ENCODE measurements at places on chromosomes 12 and 14.
A peak's percentile ranks its signal among the peaks of the same experiment; 100 is the strongest.

GRCh38 chr12:100995201-100995600 lies 200.6 kb downstream of the ANO4 start:
- DNase-seq, result no peak
- no peaks in the 10 kb centered on the region for H3K27me3 ChIP-seq
- H3K4me3 ChIP-seq, result no peak overlapping the region
- no peaks in the 10 kb centered on the region for H3K4me1 ChIP-seq

GRCh38 chr12:26058308-26058707 lies 66.5 kb downstream of the BHLHE41 start:
- no peaks in the 10 kb centered on the region for H3K36me3 ChIP-seq
- peaks cover 11% of the 10 kb centered on the region for H3K4me1 ChIP-seq
- H3K27me3 ChIP-seq, result no peaks in the 10 kb centered on the region

DNA sequence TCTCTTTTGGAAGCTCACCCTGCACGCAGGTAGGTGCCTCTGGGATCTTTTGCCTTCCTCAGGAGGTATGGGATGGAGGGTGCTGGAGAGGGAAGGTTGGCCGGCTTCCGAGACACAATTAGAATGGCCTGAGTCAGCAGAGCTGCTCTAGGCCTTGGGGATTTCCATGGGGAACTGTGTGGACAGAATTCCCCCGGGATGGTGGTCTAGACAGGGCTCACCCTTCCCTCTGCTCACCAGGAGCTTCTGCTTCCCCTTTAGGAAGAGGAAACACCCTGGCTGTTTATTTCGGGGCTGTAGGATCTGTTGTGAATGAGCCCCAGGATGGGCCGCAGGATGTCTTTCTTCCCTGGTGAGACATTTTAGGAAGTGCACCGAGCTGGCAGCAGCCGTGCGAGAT lies 43.7 kb upstream of the TMED10 start:
- no peaks in the 10 kb centered on the region for H3K36me3 ChIP-seq
- DNase-seq, result no peak
- no peak overlapping the region for H3K27ac ChIP-seq
- no peaks in the 10 kb centered on the region for H3K4me1 ChIP-seq

DNA sequence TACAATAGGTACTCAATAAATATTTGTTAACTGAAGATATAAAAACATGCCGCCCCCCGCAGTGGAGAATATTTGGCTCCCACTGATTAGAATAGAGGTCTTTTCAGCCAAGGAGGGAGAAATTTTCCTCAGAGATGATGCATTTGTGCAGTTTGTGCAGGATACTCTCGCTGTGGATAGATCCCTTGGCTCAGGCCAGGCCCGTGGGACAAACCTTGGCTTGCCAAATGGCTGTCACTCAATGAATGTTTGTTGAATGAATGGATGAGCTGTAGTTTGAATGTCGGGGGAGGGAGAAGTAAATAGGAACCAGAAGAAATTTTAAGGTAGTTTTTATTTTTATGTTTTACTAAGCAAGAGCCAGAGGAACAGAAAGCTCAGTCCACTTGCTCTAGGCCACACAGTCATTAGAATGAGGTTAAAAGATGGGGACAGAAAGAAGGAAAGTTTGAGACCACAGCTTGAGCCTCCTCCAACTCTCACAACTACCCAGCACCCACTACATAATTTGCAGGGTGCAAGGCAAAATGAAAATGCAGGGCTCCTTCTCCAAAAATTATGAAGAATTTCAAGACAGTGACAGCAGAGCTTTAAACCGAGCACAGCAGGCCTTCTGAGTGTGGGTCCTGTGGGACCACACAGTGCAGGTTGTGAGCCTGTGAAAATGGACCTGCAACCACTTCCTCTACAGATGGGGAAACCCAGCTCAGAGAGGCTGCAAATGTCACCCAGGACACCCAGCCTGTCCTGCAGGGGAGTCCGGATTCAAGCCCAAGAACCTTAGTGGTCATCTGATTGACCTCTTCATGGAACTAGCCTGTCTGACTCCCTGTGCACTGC lies 51.4 kb downstream of the WSCD2 start:
- H3K27ac ChIP-seq, result no peak overlapping the region
- DNase-seq, result no peak
- no peaks in the 10 kb centered on the region for H3K36me3 ChIP-seq

- no peaks in the 10 kb centered on the region for H3K4me1 ChIP-seq
- H3K4me3 ChIP-seq, result no peak overlapping the region
- no peaks in the 10 kb centered on the region for H3K36me3 ChIP-seq
- DNase-seq, result no peak
- H3K27ac ChIP-seq, result no peak overlapping the region
Measured at GRCh38 chr14:99174770-99175319, 97.2 kb downstream of the BCL11B start.

GRCh38 chr14:59215322-59215721 lies 26.9 kb downstream of the DAAM1 start:
- H3K27ac ChIP-seq, result peak overlapping the region; percentile 57
- no peak overlapping the region for H3K4me3 ChIP-seq
- no peaks in the 10 kb centered on the region for H3K27me3 ChIP-seq
- peaks cover 26% of the 10 kb centered on the region for H3K4me1 ChIP-seq

- no peaks in the 10 kb centered on the region for H3K27me3 ChIP-seq
- no peak overlapping the region for H3K27ac ChIP-seq
- H3K36me3 ChIP-seq, result no peaks in the 10 kb centered on the region
- no peak for DNase-seq
Measured at GRCh38 chr12:5518584-5519365, 86.9 kb downstream of the NTF3 start.

- H3K36me3 ChIP-seq, result peaks cover 56% of the 10 kb centered on the region
- H3K27me3 ChIP-seq, result no peaks in the 10 kb centered on the region
- no peak overlapping the region for H3K4me3 ChIP-seq
- no peak overlapping the region for H3K27ac ChIP-seq
- DNase-seq, result no peak
Measured at GRCh38 chr12:113180333-113180732, 4.9 kb downstream of the DDX54 start.

- no peak for DNase-seq
- peaks cover 8% of the 10 kb centered on the region for H3K4me1 ChIP-seq
- H3K36me3 ChIP-seq, result no peaks in the 10 kb centered on the region
- no peaks in the 10 kb centered on the region for H3K27me3 ChIP-seq
- H3K27ac ChIP-seq, result no peak overlapping the region
Measured at GRCh38 chr12:132154941-132155770, 10.9 kb downstream of the NOC4L start.

DNA sequence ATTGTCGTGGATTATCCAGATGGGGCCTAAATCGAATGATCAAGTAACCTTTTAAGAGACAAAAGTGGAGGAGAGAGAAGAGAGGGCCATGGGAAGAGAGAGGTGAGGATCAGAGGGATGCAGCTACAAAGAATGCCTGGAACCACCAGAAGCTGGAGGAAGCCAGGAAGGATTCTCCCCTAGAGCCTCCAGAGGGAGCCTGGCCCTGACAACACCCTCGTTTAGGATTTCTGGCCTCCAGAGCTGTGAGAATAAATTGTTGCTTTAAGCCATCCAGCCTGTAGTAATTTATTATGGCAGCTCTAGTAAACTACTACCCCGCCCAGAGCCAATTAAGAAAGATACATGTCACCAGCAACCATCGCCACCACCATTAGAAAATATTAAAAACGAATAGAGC lies 46.2 kb upstream of the GSC start:
- no peak overlapping the region for H3K27ac ChIP-seq
- no peaks in the 10 kb centered on the region for H3K4me1 ChIP-seq
- no peaks in the 10 kb centered on the region for H3K27me3 ChIP-seq
- H3K36me3 ChIP-seq, result no peaks in the 10 kb centered on the region

GRCh38 chr12:113857371-113857770 lies 108.8 kb downstream of the RBM19 start:
- no peaks in the 10 kb centered on the region for H3K27me3 ChIP-seq
- H3K4me3 ChIP-seq, result no peak overlapping the region
- no peaks in the 10 kb centered on the region for H3K4me1 ChIP-seq
- no peak overlapping the region for H3K27ac ChIP-seq
- H3K36me3 ChIP-seq, result no peaks in the 10 kb centered on the region
- DNase-seq, result no peak

GRCh38 chr12:132502149-132502881 lies 12.4 kb downstream of the FBRSL1 start:
- DNase-seq, result no peak
- no peaks in the 10 kb centered on the region for H3K36me3 ChIP-seq
- no peaks in the 10 kb centered on the region for H3K27me3 ChIP-seq
- no peak overlapping the region for H3K4me3 ChIP-seq
- peaks cover 98% of the 10 kb centered on the region for H3K4me1 ChIP-seq

- peaks cover 17% of the 10 kb centered on the region for H3K4me1 ChIP-seq
- no peaks in the 10 kb centered on the region for H3K27me3 ChIP-seq
- peak overlapping the region; percentile 15 for H3K4me3 ChIP-seq
- H3K36me3 ChIP-seq, result no peaks in the 10 kb centered on the region
Measured at GRCh38 chr12:124904306-124905098, 9.9 kb downstream of the UBC start.

DNA sequence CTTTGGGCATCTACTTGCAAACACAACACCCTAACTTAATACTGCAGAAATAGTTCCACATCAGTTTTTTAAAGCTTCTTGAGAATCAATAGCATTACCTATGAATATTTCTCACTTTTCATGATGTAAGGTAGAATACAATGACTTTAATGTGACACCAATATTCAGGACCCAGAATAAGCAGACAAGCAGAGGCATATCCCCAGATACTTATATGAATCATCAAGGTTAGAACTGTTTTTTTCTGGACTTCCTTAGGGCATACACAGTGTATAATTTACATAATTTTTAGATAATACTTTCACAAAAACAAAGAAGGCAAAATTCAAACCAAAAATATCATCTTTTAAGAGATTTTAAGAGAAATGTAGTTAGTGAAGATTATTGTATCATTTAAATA lies 885.8 kb downstream of the FSCB start:
- H3K4me1 ChIP-seq, result no peaks in the 10 kb centered on the region
- no peaks in the 10 kb centered on the region for H3K36me3 ChIP-seq
- no peak for DNase-seq
- H3K27ac ChIP-seq, result no peak overlapping the region
- H3K27me3 ChIP-seq, result no peaks in the 10 kb centered on the region

DNA sequence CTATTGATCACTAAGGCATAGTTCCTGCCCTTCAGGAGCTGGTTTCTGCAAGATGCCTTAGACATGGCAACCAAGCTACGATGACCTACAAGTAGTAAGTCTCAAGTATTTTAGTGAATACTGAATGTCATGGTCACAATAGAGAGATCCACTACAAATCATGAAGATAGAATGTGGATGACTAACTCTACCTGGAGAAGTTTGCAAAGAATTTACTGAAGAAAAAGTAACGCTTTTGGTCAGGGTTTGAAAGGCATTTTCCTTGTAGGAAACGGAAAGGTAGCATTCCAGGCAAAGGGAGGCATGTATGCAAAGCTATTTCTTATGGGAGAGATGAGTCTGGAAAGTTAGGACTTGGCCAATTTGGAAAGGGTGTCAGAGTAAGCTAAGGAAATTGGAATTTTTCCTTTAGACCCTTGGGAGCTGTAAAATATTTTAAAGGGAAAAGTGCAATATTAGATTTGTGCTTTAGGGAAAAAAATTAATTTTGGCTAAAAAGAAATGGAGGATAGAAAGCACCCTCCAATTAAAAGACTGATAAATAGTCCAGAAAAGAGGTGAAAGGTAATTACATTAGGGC lies 377.5 kb downstream of the EGLN3 start:
- H3K4me3 ChIP-seq, result no peak overlapping the region
- no peaks in the 10 kb centered on the region for H3K27me3 ChIP-seq
- H3K27ac ChIP-seq, result no peak overlapping the region
- no peaks in the 10 kb centered on the region for H3K4me1 ChIP-seq
- H3K36me3 ChIP-seq, result no peaks in the 10 kb centered on the region

GRCh38 chr12:23618718-23619117 lies 330.8 kb downstream of the SOX5 start:
- H3K36me3 ChIP-seq, result no peaks in the 10 kb centered on the region
- H3K4me3 ChIP-seq, result no peak overlapping the region
- H3K4me1 ChIP-seq, result no peaks in the 10 kb centered on the region
- no peak overlapping the region for H3K27ac ChIP-seq
- no peak for DNase-seq

GRCh38 chr12:6851153-6851920 lies at the start of gene CDCA3:
TSS of gene CDCA3 (minus strand) at chr12:6851286. CDS start at chr12:6850952, 334 bp downstream.
- no peaks in the 10 kb centered on the region for H3K27me3 ChIP-seq
- H3K4me1 ChIP-seq, result peaks cover 14% of the 10 kb centered on the region
- H3K36me3 ChIP-seq, result peaks cover 36% of the 10 kb centered on the region

DNA sequence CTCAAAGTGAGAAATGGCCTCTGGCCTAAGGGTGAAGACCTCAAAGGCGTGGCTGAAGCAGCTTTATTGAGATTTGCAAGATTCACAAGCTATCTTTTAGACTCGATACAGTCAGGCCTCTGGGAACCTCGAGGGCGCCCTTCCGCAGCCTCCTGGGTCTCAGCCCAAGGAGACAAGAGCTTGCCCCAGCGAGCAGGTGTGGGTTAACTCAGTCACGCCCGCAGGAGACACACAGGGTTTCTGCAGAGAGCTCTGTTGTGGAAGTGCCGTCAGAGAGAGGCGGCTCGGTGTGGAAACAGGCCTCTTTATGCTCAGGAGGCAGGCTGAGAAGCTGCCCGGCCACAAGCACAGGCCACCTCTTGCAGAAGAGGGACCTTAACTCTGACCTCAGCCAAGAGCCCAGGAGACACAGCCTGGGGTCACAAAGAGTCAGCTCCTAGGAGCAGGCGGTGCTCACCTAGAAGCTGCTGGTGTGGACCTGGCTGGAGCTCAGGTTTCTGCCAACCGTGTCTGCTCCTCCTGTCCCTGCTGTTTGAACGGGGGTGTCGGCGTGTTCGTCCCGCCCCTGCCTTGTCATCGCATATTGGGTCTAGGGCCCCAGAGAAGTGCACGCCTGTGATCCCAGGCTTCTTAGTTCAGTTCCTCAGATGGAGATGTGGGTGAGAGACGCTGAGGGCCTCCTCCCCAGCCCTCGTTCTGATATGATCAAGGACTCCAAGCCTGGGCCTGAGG lies 42.1 kb upstream of the FBRSL1 start:
- H3K36me3 ChIP-seq, result no peaks in the 10 kb centered on the region
- no peaks in the 10 kb centered on the region for H3K4me1 ChIP-seq
- no peak for DNase-seq
- H3K4me3 ChIP-seq, result no peak overlapping the region

DNA sequence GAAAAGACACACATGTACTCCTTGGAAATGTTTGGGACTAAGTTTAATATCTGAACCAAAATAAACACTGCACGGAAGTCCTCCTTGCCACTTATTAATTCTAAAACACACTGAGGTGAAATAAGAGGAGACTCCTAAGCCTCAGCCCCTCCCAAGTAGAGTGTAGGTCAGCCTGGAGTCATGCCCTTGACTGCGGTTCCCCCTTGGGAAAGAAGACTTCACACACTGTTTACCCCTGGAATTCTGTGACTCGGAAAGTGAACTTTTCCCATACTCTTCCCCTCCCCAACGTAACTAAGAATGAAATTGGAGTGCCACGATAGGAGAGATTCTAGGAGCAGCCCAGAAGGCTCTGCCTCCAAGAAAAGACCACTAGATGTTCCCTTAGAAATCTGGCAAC lies 8.6 kb upstream of the TFCP2 start:
- no peaks in the 10 kb centered on the region for H3K4me1 ChIP-seq
- H3K4me3 ChIP-seq, result no peak overlapping the region
- H3K36me3 ChIP-seq, result no peaks in the 10 kb centered on the region
- DNase-seq, result no peak
- H3K27ac ChIP-seq, result no peak overlapping the region

- no peaks in the 10 kb centered on the region for H3K36me3 ChIP-seq
- no peak overlapping the region for H3K4me3 ChIP-seq
- H3K27ac ChIP-seq, result no peak overlapping the region
- no peaks in the 10 kb centered on the region for H3K4me1 ChIP-seq
- no peak for DNase-seq
Measured at GRCh38 chr14:91607322-91608047, 97.4 kb upstream of the PPP4R3A start.

- no peak overlapping the region for H3K4me3 ChIP-seq
- peaks cover 2% of the 10 kb centered on the region for H3K4me1 ChIP-seq
- no peak for DNase-seq
- no peak overlapping the region for H3K27ac ChIP-seq
- peaks cover 17% of the 10 kb centered on the region for H3K36me3 ChIP-seq
- H3K27me3 ChIP-seq, result no peaks in the 10 kb centered on the region
Measured at GRCh38 chr12:108649669-108650068, 16.0 kb upstream of the SELPLG start.
